ENCODE measurements at places on chromosomes 7 and 10. TPM values are rescaled to one million over a fixed set of nuclear protein-coding genes. Genes with fewer than 3 reads are reported as not detected.

PAX2 gene
- total RNA-seq: not detected

WASHC2A gene
- total RNA-seq: 31.0 TPM

AKR1C3 gene
- 4.4 TPM for total RNA-seq

CALHM3 gene
- total RNA-seq: 0.45 TPM

RNF133 gene
- total RNA-seq: not detected

Measured in activated CD8-positive, alpha-beta T cell treated with anti-CD3 and anti-CD28 coated beads, Interleukin-2, amount 10 ng/mL, durations not matched to agents 7 days and 5 days (primary cell).